NCI-H1436 treated with DMSO at 0.1 percent for 48 hours (cell line): ENCODE measurements at places on chromosomes 7 and 10.

GRCh38 chr7:101833799-101834198 lies 16.4 kb downstream of the CUX1 start:
- no peak for DNase-seq

DNA sequence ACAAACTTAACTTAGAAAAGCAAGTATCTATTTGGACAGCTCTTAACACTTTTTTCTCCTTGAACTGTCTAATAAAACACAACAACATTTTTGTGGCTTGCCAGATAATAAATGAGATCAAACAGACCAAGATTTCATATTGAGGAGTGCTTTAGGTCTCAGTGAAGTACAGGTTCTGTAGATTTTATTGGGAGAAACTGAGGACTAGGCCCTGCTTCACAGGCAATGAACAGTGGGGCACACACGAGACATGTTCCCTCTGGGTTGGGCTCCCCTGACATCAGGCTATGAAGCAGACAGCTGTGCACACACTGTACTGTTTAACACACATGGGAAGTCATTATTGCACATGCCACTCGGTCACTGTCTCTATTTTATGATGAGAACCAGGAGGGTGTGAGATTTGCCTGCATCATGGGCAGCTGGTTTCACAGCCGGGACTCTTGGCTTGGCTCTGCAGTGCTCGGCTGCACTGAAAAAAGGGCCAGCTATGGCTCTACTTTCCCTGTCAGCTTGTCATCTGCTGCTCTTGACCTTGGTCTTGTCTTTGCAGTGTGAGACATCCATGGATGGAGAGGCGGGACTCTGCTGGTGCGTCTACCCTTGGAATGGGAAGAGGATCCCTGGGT lies 4.2 kb downstream of the IGFBP1 start:
- no peak for DNase-seq

GRCh38 chr7:360454-361100 lies 70.6 kb downstream of the FOXL3 start:
- no peak for DNase-seq

DNA sequence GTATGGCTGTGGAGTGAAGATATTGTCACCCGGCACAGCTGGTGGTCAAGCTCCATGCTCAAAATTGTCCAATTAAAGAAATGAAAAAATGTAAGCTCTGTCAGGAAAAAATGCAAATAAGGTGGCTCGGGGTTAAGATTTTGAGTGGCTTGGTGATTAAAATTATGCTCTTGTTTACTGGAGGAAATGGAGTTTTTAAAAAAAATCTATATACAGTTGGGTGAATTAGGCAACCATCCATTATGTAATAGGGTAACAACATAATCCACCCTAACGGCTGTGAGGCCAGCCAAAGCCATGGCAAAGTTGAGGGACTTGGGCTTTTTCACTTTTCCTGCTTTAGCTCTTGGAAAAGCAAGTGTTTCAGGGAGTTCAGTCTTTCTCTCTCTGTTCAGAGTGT lies 260.8 kb upstream of the HABP2 start:
- DNase-seq: no peak

DNA sequence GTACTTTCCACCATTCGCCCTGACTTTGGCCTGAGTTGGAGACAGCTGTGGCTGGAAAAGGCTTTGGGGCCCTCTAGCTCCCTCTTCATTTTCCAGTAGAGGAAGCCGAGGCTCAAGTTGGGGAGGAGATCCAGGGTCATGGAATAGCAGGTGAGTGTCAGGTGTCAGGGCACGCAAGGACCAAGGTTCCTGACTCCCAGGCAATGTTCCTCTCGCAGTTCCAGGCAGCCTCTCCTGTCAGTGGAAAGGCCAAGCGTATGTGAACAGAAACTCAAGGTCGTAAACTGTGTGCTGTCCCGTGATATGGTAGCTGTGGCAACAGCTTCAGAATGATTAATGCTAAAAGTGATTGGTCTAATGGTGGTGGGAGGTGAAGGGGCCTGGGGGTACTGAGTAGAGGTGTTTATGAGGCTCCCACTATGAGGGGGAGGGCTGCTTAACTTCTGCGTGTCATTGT lies 13.2 kb downstream of the ADAMTS14 start:
- DNase-seq: no peak

DNA sequence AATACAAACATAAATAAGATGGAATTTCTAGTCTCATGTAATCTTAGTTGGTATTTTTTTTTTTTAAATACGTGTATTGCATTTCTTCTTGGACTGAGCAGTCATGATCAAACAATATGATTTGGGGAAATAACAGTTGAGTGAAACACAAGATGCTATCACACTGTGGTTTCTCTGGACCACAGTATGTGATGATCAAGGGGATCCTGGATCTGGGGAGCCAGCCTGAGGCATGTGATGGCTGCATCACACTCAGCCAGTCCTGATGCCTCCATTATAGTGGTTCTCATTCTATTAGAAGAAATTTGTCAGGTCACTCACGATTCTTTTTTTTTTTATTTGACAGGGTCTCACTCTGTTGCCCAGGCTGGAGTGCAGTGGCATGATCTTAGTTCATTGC lies 495.9 kb upstream of the POT1 start:
- no peak for DNase-seq

- DNase-seq: no peak
Measured at GRCh38 chr10:3196482-3196881, 23.9 kb upstream of the PITRM1 start.

GRCh38 chr10:77428691-77429395 lies 208.8 kb downstream of the KCNMA1 start:
- DNase-seq: no peak

- DNase-seq: no peak
Measured at GRCh38 chr7:132872034-132872433, 209.9 kb downstream of the CHCHD3 start.

- no peak for DNase-seq
Measured at GRCh38 chr10:125222515-125223308, 62.3 kb upstream of the CTBP2 start.

DNA sequence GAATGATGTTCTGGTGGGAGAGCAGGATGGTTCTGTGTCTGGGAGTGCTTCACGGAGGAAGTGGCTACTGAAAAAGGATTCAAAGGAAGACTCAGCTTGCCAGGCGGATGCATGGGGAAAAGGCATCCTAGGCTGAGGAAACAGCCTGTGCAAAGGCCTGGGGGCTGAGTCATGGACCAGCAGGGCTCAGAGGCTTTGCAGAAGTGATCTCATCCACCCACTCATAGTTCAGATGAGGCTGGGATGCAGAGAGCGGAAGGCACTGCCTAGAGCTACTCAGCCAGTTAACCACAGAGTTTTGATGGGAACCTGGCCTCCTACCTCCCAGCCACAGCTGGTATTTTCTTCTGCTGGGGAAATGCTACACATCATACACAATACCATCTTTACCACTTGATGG lies 15.8 kb upstream of the ADAMTS14 start:
- no peak for DNase-seq

DNA sequence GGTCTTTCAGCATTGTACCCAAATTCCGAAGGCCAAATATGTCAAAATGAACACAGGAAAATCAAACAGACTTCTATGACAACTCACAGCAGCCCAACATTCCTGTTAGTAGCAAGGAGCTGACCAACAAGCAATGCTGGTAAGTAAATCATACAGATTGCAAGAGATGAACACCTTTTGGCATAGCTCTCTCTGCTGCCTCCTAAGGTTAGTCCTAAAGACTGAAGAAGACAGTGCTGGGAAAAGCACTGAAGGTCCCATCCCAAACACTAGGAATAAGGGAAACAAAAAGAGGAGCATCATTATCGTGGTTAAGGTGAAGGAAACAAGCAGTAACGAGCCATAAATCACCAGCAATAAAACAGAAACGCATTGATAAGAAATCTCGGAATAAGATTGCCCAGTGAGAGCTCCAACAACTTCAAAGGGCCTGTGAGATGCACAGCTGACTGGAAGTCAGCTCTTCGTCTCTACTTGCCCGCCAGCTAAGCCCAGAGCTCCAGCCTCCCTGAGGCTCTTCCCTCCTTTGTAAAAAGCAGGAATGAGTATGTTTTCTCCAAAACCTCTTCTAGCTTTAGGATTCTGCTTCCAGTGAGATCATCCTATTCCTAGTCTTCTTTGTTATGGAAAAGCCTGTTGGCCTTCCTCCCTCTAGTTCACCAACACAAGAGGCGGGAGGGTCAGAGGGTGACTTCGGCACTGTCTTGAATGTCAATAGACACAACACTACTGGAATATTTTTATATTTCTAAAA lies 15.3 kb downstream of the NUDT5 start:
- DNase-seq: no peak

- DNase-seq: no peak
Measured at GRCh38 chr7:111486472-111487142, 75.7 kb downstream of the IMMP2L start.

GRCh38 chr10:125162120-125162931 lies 2.0 kb upstream of the CTBP2 start:
- no peak for DNase-seq

DNA sequence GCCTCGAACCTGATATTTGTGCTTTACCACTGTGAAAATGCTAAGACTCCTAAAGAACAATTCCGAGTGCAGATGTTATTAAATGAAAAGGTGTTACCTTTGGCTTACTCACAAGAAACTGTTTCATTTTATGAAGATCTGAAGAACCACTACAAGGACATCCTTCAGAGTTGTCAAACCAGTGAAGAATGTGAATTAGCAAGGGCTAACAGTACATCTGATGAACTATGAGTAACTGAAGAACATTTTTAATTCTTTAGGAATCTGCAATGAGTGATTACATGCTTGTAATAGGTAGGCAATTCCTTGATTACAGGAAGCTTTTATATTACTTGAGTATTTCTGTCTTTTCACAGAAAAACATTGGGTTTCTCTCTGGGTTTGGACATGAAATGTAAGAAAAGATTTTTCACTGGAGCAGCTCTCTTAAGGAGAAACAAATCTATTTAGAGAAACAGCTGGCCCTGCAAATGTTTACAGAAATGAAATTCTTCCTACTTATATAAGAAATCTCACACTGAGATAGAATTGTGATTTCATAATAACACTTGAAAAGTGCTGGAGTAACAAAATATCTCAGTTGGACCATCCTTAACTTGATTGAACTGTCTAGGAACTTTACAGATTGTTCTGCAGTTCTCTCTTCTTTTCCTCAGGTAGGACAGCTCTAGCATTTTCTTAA lies 47.7 kb downstream of the MINPP1 start:
- no peak for DNase-seq

- DNase-seq: no peak
Measured at GRCh38 chr7:27651702-27652101, 11.0 kb downstream of the HIBADH start.

DNA sequence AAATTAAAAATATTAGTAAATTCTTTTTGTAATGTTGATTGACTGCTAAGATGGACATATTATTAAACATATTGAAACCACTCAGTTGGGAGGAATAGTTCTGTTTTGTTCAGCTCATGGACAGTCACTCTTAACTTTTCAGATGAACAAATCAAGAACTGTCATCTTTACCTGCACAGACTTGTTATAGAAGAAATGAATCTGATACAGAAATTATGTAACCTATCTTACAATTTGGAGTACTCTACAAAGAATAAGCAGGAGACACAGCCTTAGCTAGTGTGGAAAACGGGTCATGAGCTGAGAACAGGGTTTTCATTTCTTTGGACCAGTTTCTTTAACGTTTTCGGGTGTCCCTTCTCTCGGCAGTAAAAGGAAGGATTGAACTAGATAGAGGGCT lies 1.2 kb upstream of the ANLN start:
- no peak for DNase-seq
